Skin of body (tissue), 3 donors: ENCODE measurements at places on chromosomes 1 and 21.

DNA sequence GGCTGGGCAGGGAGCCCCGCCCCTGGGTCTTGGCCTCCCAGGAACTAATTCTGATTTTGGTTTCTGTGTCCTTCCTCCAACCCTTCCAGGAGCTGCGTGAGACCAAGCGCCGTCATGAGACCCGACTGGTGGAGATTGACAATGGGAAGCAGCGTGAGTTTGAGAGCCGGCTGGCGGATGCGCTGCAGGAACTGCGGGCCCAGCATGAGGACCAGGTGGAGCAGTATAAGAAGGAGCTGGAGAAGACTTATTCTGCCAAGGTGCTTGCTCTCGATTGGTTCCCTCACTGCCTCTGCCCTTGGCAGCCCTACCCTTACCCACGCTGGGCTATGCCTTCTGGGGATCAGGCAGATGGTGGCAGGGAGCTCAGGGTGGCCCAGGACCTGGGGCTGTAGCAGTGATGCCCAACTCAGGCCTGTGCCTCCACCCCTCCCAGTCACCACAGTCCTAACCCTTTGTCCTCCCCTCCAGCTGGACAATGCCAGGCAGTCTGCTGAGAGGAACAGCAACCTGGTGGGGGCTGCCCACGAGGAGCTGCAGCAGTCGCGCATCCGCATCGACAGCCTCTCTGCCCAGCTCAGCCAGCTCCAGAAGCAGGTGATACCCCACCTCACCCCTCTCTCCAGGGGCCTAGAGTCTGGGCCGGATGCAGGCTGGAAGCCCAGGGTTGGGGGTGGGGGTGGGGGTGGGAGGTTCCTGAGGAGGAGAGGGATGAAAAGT lies 18.5 kb upstream of the SEMA4A start:
- DNase-seq = no peak

DNA sequence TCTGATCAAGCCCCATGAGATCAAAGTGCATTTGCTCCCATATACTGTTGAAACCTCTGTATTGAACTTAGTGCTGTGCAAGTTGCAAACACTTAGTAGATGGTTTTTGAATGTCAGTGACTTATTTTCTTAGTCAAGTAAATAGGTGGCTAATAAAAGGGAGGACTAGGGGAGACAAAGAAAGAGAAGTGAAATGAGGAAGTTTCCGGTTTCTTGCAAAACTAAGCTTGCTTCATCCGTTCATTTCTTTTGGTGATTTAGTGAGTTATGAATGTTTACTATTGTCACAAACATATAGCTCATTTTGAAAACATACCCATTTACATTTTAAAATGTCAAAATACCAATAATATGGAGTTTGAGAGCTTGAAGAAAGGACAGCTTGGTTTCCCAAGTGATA lies 23.0 kb downstream of the ADAMTS5 start:
- no peak for DNase-seq

GRCh38 chr1:54275349-54275748 lies 75.4 kb downstream of the MRPL37 start:
- peak; percentile 40 for DNase-seq

DNA sequence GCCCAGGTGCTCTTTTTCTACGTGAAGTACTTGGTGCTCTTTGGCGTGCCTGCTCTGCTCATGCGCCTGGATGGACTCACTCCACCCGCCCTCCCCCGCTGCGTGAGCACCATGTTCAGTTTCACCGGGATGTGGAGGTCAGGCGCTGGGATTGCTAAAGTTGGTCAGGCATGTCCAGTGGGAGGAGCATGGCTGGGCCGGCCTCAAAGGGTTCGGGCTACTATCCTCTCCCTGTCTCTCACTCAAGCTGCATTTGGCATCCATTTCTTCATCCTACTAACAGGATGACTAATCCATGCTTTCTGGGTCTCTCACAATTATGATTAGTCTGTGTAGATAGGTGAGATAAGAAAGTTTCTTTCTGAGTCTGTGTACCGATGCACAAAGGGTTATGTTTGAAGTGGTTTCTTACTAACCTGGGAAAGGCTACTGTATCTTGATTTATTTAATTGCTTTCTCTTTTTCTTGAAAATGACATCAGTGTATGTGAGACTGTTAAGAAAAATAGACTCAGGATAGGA lies 135.9 kb downstream of the HHAT start:
- no peak for DNase-seq

GRCh38 chr1:80993154-80993980 lies 807.4 kb upstream of the ADGRL2 start:
- DNase-seq = peak; percentile 88

DNA sequence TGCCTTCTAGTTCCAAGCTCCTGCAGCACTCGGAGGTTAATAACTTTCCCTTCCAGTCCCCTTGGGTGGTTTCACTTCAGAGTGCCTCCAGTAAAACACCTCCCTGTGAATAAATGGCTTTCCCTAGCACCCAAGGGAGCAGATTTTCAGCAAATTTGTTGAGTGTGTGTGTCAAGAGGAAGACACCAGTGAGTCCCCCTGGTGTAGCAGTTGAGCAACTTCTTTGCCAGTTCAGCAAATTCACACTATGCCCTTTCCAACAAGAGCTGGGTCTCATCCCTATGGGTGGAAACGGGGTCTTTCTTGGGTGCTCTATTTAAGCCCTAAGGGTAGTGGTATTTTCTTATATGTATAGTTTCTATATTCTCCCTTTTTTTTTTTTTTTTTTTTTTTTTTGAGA lies 806 bp upstream of the AADACL4 start:
- DNase-seq = no peak

DNA sequence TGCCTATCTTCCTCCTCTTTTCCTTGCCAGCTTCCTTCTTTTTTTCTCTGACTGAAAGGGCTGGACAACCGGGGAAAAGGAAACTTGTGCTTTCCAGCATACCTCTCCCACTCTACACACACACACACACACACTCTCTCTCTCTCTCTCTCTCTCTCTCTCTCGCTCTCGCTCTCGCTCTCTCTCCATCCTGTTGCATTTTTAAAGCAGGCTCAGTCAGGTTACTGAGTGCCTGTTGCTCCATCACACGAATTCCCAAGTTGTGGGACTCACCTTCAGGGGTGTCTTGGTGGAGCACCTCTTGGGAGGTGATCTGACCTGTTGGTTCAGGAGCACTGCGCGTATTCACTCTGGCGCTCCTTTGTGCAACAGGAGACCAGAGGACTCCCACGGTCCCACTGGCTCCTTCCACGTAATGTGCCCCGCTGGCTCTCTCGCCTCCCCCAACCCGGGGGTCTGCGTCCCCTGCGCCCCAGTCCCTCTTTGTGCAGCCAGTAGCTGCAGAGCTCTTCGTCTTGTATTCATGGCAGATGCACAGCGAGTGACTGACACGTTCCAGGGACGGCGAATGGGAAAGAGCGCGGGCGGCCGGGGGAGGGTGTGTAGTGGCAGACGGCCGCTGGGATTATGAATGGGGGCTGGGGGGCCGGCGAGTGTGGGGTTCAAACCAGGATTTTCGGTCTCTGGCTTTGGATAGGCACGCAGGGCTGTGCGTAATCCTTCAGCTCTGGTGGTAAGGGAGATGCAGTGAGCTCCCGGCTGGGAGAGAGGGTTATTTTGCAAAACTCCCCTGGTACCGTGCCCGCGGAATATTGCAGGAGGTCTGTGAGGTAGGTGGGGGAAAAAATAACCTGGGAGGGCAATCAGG lies 660 bp upstream of the PDE4B start:
- DNase-seq = no peak
